Neural crest cell (in vitro differentiated cells): ENCODE measurements at places on chromosomes 5 and 9.

DNA sequence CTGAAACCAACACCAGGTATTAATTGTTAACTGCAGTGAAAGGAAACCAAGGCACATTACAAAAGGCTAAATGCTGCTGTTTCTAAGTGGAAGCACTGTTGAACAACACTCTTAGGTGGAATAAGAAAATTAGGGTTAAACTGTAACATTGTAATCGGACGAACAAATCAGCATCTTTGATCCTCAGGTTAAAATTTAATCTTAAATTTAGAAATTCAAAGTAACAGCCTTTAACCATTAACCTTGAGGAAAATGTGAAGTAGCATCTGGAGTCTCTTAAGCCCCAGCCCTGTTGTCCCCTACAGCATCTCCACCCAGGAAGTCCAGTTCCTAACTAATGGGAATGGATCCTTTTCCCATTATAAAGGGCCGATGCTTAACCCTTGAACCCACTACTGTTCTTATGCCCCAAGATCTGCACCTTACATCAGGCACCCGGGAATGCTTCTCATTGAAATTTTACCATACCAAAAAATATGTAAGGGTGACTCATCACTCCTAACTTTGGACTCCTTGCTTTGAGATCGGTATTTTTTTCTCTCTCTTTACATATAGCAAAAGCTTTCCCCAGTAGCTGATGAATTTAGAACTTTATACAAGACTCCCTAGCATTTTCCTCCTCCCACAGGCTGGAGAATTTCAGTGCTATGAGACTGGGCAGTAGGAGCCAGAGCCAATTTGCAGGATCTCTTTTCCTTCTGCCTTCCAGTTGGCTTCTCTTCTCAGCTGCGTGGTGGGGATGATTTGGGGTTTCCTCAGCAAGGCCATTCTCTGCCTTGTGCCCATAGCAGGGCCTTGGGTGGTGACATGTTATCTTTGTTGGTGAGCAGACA, 32.0 kb upstream of the ITGA2 start:
- no peak for DNase-seq

DNA sequence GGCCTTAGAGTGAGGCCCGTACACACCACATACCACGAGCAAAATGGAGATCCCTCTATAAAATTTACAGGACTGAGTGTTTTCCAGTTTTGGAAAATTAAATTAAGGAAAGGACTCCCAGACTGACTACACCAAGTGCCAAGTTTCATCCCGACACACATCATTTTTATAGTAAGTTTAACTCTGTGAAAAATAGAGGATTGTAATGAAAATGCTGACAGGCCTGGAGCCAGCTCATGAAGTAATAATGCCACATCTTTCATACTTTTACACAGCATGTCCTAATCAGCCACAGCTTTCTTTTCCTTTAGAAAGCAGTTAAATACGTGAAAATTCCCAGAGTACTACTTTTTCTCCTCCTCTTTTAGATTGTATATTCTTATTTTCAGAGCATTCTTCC, 169.2 kb downstream of the SAXO1 start:
- no peak for DNase-seq

GRCh38 chr9:18994263-18994916, 38.6 kb downstream of the SAXO1 start:
- DNase-seq, result no peak

DNA sequence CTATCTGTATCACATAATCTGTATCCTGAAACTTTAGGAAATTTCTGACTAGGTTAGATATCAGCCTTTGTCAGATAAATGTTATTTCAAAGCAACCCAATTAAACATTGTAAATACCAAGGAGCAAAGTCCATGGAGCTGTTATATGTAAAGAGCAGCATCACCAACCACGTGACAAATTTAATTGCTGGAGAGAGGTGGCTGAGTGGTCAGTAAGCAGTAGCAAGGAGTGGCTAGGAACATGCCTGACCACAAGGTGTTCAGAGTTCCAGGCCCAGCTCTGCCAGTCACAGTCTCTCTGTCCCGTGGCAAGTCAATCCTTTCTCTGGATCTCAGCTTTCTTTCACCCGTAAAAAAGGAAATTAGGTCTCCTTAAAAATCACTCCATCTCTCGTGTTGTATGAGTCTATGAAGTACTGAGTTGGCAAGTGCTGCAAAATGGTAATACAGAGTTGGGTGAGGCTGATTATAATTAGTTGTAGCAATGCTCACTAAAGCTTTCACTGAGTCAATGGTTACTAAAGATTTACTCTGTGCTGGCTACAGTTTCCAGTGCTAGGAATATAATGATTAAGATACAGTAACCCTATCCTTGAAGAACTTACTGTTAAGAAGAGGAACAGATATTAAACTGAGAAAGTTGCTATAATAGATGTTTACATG, 166.1 kb downstream of the GNAQ start:
- DNase-seq, result no peak

DNA sequence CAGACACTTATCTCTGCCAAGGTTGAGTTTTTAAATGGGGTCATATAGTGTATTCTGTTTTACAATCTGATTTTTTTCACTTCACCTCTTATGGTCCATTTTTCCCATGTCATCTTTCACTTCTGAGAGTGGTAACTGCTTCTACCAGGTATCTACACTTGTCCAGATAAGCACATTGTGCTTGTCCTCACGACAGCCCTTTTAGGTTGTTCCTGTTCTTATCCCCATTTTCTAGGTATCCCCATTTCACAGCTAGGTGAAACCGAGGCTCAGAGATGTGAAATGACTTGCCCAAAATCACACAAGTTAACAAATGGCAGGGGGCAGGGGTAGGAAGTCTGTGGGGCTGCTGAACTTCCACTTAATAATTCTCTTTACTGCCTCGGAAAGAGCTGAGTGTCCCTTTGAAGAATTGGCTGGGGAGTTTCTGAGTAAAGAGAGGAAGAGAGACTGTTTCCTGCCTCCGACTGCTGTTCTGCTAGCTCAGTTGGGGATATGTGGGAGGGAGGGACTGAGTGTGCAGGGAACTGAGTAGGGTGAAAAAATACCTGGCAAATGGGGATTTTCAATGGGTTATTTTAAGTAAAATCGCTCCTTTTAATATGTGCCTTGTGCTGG, 255.4 kb downstream of the GRIA1 start:
- DNase-seq, result no peak

GRCh38 chr9:4937446-4937845, 47.6 kb upstream of the JAK2 start:
- no peak for DNase-seq

DNA sequence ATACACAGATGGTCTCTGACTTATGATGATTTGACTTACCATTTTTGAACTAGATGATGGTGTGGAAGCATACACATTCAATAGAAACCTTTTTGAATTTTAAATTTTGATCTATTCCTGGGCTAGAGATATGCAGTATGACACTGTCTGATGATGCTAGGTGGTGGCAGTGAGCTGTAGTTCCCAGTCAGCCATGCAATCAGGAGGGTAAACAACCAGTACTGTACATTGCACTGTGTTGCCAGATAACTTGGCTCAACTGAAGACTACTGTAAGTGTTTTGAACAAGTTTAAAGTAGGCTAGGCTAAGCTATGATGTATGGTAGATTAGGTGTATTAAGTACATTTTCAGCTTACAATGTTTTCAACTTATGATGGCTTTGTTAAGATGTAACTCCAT, 859.1 kb upstream of the ARRDC3 start:
- DNase-seq, result no peak

DNA sequence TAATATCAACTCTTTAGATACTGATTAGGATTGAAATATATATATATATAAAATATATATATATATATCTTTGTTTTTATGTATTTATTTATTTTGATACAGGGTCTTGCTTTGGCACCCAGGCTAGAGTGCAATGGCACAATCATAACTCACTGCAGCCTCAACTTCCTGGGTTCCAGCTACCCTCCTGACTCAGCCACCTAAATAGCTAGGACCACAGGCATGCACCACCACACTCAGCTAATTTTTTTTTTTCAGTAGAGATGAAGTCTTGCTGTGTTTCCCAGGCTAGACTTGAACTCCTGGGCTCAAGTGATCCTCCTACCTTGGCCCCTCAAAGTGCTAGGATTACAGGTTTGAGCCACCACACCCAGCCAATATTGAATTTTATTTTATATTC, 20.6 kb upstream of the CDH6 start:
- DNase-seq, result no peak

DNA sequence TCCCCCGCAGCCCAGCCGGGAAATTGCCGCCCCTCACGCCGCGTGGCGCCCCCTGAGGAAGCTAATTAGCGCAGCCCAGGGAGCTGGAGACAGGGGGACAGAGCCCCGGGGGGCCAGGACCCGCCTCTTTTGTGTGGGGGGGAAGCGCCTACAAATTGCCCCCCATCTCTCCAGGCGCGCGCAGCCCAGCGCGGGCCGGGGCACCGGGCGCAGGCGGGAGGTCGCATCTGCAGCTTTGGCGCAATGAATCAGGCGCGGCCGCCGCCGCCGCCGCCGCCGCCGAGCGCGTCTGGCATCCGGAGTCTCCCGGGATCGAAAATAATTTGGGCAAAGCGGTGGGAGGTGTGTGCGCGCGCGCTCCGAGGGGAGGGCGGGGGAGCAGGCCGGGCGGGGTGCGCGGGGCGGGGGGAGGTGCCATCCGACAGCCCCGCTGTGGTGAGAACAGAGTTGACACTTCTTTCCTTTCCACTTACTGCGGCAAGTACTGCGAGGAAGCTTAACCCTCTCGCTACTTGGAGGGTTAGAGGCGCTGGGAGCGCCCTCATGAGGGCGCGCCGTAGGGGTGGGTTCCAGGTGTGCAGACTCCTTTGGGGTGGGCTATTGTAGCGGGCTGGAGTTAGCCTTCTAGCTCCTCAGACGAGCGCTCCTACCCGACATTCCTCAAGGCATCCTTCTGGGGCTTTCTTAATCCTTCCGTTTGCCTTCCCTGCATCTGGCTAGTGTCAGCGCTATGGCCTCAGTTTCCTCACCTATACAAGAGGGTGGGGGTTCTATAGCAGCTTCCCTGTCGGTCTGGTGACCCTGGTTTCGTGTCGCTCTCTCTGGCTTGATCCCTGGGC, 63.1 kb downstream of the CXXC5 start:
- peak; percentile 56 for DNase-seq

DNA sequence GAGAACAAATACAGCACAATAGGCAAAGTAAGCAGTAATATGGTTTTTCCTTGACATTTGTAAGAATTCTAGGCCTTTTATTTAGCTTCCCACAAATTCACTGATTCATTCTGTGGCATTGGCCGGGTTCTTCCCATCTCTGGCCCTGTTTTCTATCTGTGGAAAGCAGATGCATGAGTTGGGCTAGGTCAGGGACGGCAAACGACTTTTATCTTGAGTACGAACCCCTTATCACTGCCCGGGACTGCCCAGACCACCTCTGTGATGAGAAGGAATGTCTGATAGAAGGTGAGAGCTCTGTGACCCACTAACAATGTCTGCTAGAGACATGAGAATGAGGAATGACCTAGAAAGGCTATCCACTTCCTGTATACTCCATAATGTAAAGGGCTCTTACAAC, 35.4 kb upstream of the ADAM19 start:
- no peak for DNase-seq

GRCh38 chr5:85170183-85170582, 785.5 kb upstream of the EDIL3 start:
- DNase-seq, result no peak

DNA sequence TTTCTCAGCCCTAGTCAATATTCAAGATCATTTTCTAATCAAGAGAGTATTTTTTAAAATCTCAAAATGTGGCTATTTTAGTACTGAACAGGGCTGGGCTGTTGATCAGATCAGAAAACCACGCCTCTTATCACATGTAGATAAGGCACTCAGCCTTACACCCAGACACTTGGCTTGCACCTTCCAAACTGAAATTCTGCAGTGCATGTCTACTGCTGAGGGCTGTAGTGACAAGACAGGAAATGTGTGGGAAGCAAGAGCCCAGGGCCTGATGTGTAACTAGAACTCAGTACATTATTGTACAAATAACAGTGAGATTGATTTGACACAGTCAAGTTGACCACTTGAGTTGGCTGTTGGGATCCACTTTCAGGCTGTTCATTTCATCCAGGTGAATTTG, 48.6 kb downstream of the UBE2QL1 start:
- no peak for DNase-seq

- no peak for DNase-seq
Measured at GRCh38 chr9:133387680-133388079, 11.5 kb downstream of the STKLD1 start.

DNA sequence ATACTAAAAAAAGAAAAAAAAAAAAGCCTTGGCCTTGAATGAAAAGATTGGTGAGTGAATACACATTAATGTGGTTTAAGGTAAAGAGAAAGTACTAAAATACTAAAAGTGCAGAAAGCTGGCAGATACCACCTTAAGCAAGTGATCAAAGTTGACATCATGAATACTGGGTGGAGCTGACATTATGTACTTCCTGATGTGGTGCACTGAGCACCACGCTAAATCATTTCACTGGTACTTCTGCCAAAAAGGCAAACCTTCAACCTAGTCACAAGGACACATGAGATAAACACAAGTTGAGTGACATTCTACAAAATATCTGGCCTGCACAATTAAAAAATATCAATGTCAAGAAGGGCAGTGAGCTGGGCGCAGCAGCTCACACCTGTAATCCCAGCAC, 33.8 kb upstream of the PANK3 start:
- no peak for DNase-seq

- no peak for DNase-seq
Measured at GRCh38 chr5:45101146-45101545, 292.4 kb downstream of the MRPS30 start.

DNA sequence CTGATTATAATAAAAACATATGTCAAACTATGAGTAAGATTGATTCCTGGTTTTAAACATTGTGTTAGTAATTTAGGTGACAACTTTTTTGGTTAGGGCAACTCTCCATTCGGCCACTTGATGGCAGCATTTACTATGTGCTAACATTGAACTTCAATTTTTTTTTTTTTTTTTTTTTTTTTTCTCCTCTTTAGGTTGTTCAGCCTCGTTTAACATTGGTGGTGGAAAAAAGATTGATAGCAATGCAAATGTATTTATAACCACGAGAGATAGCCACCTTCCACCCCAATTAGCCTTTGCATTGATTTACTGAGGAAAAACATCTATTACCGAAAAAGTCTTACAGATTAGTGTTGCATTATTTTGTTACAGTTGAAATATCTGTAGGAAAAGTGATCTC, 159.1 kb downstream of the CSNK1G3 start:
- peak; percentile 72 for DNase-seq
